Epithelial cell of prostate (primary cell): ENCODE measurements at places on chromosomes 12 and 14.

GRCh38 chr14:95078867-95079266 lies 78.5 kb downstream of the DICER1 start:
- DNase-seq: no peak

- DNase-seq: no peak
Measured at GRCh38 chr12:37672655-37673260, 643.8 kb upstream of the ALG10B start.

DNA sequence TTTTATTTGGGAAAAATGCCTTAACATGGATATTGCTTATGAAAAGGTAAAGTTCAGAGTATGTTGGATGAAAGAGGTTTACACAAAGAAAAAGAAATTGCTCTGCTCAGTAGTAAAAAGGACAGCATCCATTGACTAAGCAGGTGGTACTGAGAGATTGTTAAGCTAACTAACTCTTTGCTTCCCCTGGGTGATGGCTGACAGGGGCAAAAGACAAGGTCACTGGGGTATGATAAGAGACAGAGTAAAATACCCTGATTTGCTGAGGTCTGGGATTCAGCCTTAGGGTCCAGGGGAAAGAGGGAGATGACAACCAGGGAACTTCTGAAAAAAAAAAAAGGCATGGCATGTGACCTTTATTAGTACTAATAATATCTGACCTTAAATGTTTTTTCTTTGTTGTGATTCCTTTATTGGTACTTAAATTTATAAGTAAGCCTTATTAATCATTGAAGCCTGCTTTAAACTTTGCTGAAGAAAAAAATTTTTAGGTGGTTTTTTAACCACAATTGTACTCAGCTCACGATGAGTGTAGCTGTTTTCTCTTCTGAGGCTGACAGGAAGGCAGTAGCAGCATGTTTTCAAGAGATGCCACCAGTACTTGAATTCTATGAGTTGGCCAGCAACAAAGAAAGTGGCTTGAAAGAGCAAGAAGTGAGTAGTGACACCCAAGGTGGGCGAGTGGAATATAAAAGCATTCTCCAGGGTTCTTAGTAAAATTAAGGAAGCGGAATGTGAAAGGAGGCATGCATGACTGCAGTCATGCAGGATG lies 43.7 kb upstream of the KITLG start:
- DNase-seq: no peak

GRCh38 chr12:65182012-65182739 lies 12.8 kb downstream of the LEMD3 start:
- no peak for DNase-seq

GRCh38 chr12:101969-102878 lies 35.7 kb downstream of the IQSEC3 start:
- DNase-seq: no peak

DNA sequence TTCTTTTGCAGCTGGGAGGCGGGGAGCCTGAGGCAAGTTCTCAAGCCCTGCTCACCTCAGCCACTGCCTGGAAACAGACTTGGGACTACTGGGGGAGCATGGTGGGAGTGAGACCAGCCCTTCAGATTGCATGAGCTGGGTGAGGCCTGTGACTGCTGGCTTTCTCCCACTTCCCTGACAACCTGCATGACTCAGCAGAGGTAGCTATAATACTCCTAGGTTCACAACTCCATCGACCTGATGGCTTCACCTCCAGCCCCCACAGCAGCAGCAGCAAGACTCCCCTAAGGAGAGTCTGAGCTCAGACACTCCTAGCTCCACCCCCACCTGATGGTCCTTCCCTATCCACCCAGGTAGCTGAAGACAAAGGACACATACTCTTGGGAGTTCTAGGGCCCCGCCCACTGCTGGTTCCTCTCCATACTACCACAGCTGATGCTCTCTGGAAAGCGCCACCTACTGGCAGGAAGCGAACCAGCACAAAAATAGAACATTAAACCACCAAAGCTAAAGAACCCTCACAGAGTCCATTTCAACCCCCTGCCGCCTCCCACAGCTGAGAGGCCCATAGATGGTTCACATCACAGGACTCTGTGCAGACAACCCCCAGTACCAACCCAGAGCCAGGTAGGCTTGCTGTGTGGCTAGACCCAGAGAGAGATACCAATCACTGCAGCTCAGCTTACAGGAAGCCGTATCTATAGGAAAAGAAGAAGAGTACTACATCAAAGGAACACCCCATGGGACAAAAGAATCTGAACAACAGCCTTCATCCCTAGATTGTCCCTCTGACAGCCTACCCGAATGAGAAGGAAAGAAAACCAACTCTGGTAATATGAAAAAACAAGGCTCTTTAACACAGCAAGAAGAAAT lies 68.7 kb downstream of the RPAP3 start:
- DNase-seq: peak; percentile 2

- no peak for DNase-seq
Measured at GRCh38 chr12:126506426-126507182, 1441.4 kb downstream of the AACS start.

DNA sequence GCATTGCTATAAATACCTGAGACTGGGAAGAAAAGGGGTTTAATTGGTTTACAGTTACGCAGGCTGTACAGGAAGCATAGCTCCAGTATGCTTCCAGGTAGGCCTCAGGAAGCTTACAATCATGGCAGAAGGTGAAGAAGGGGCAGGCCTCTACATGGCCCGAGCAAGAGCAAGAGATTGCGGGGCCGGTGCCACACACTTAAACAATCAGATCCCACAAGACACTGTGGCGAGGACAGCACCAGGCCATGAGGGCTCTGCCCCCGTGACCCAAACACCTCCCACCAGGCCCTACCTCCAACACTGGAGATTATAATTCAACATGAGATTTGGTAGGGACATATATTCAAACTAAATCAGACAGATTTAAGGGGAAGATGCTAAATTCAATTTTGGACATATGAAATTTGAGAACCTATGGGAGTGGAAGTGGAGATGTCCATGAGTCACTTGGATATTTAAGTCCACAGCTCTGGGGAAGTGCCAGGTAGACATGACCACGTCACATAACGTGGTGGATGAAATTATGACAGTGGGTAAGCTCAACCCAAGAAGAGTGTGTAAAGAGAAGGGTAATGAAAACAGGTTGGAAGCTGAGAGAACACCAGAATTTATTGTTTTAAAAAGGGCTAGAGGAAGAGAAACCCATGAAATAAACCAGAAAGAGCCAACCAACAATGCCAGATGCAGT lies 1.5 kb upstream of the LTA4H start:
- DNase-seq: no peak

GRCh38 chr14:88289996-88290395 lies 33.1 kb downstream of the KCNK10 start:
- DNase-seq: no peak

DNA sequence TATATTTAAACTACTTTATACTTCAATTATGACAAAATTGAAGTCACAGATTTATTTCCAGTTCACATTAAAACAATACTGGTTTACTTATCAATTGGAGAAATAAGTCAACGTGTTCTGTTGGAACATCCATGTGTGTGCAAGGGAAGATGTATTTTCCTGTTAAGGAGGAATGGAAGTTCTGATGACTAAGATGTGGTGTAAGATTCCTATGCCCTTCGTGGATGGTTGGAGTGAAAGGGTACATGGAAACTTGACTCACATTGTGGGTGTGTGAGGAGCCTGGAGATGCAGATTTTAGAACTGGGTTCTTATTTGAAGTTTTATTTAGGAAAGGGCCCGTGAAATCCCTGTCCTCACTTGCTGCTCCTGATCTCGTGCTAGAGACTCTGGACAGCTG lies 95.3 kb downstream of the CATSPERB start:
- no peak for DNase-seq

GRCh38 chr12:113372371-113372770 lies 14.0 kb downstream of the PLBD2 start:
- no peak for DNase-seq

GRCh38 chr12:80858356-80858755 lies 79.4 kb downstream of the LIN7A start:
- no peak for DNase-seq

DNA sequence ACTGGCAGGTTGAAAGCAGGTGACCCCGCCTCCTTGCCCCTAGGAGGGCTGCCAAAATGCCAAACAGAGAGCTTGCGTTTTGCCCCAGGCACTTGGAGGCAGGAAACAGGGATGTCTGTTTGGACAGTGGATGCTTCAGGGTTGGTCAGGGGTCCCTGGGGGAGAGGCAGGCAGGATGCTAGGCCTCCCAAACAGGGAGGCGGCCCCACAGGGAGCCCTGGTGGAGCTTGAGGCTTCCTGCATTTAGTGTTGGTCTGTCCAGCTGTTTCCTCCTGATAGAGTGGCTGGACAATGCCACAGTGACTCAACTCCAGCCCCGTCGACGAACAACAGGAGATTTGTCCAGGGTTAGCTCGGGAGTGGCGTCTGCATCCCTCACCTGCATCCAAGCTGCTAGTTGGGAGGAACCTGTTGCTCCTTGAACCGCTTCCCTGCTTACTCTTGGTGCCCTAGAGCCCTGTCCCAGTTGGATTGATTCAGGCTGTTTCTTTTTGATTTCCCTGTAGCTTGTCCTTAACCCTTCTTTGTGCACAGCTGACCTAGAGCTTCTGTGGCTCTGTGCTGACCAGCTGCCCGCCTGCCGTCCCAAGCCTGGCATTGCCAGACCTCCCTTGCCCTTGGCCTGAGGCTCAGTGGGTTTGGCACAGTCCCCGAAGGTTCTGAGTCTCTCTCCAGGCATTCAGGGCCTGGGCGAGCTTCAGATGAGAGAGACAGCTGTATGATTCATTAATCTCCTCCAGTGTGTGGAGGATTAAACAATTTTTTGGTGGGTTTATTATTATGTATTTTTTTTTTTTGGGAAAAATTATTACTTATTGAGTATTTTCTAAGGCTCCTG lies 45.9 kb downstream of the TSPAN9 start:
- DNase-seq: no peak

DNA sequence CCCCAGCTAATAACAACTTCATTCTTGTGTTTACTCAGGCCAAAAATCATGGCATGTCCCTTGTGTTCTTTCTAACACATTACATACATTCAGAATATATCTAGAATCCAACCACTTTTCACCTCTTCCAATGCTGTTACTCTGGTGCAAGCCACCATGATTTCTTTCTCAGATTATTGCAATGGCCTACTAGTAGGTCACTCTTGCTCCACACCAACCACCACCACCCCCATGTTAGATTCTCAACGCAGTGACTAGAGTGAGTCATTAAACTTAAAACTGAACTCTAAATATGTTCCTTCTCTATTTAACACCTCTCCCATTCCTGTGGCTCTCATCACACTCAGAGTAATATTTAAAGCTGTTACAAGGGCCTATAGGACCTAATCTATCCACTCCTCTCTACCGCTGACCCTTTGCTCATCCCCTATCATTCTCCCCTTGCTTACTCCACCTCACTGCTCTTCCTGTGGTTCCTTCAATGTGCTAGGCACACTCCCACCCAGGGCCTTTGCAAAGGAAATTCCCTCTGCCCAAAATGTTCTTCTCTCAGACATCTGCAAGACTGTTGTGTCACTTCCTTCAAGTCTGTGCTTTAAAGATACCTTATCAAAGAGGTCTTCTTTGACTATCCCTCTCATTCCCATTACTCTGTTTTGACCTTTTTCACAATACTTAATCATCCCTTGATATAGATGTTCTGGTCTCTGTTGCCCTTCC lies 6.6 kb downstream of the RTN1 start:
- DNase-seq: no peak

DNA sequence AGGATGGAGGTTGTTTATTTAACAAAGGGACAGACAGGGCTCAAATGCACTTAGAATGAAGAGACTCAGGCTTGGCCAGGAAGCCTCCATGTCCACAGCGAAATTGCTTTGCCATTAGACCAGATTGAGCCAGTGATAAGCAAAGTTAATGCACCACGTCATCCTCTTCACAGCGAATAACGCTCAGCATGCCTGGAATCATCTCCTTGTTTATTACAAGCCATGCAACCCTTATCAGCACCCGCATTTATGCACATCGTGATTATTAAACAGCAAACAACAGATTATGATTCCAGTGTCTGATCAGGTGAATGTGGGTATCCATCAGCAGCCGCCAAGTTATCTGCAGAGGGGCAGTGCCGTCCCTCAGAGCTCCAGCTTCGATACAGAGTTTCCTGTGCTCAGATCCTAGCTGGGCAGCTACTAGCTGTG lies 175.0 kb upstream of the TMEM132C start:
- no peak for DNase-seq

DNA sequence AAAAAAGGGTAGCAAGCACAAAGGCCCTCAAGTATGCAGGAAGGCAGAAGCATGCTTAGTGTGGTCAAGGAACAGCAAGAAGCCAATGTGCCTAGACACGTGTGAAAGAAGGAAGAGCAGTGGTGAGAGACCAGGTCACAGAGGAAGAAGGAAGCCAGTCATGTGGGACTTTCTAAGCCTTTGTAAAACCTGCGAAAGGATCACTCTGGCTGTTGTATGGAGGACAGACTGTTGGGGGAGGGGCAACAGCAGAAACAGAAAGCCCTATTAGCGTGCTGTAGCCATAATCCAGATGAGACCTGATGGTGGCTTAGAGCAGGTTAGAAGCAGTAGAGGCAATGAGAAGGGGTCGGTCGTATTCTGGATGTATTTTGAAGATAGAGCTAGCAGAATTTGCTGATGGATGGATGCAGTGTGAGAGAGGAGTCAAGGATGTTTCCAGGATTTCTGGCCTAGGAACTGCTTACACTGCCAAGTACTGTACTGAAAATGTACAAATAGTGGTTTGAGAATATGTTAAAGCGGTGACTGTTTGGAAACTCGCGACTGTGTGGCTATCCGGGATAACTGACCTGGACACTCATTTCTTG lies 5.7 kb upstream of the MLF2 start:
- no peak for DNase-seq

DNA sequence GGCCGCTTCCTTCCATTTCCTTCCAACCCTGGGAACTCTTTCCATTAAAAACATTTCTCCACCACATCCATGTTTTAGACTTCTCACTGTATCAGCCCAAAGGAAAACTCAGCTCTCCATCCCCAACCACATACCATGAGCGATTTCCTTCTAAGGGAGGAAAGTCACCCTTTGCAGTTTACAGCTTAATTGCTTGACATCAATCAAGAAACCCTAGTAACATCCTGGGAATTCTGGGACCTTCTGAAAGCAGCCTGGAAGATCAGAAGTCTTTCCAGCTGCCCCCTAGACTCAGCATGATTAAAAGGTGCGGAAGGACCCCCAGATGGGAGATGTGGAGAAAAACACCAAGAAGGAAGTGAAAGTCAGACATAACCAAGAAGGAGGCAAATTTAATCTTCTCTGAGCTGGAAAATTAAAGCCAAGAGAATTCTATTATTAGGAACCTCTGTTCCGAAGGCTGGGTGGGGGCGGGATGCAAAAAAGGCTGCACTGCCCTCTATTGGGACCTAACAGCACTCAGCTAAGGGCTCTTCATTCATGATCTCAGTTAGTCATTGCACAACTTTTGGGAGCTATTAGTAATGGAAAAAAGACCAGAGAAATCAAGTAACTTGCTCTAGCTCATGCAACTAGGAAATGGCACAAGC lies 73.3 kb upstream of the PLXNC1 start:
- DNase-seq: peak; percentile 39

- DNase-seq: no peak
Measured at GRCh38 chr12:38544330-38545066, 227.9 kb downstream of the ALG10B start.

- DNase-seq: no peak
Measured at GRCh38 chr14:37088356-37089215, 83.8 kb downstream of the SLC25A21 start.
